HFFc6 (cell line): ENCODE measurements at places on chromosomes 7 and 10.

- DNase-seq, result no peak
- no peak overlapping the region for H3K4me3 ChIP-seq
- H3K27ac ChIP-seq, result no peak overlapping the region
These were observed 18.9 kb upstream of the SORCS3 start for GRCh38 chr10:104622175-104622574.

- H3K27ac ChIP-seq, result no peak overlapping the region
- H3K36me3 ChIP-seq, result no peaks in the 10 kb centered on the region
- peaks cover 39% of the 10 kb centered on the region for H3K4me1 ChIP-seq
- H3K4me3 ChIP-seq, result no peak overlapping the region
- no peaks in the 10 kb centered on the region; the same call in 1 of the 2 replicates for H3K27me3 ChIP-seq
These were observed 91.3 kb downstream of the CACNB2 start for GRCh38 chr10:18231480-18231879.

- no peak overlapping the region for H3K4me3 ChIP-seq
- H3K36me3 ChIP-seq, result peaks cover 9% of the 10 kb centered on the region; the same call in 1 of the 2 replicates
- no peak for DNase-seq
These were observed 90.5 kb downstream of the CLEC2L start for GRCh38 chr7:139613971-139614411.

DNA sequence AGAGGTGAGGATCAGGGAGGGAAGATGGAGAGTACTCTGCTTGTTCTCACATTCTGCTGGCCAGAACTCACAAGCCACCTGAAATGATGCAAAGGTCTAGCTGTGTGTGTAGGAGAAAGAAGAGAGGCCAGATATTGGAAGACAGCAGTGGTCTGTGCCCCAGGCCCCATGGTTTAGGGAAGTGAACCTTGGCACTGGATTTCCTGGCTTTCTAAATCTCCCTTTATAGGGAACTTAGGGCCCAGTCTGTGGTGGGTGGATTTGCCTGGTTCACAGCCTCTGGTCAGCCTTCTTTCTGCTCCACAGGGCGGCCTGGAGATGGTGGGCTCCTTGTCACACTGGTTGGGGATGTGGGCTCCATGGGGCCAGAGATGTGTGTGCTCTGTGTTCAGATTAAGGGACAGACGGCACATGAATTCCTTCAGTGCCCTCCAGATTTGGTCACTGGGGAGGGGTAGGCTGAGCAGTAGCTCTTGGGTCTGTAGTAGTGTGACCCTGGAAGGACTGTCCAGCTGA is 9.5 kb upstream of the SH2D4B start:
- no peak overlapping the region for H3K27ac ChIP-seq
- H3K36me3 ChIP-seq, result no peaks in the 10 kb centered on the region
- DNase-seq, result no peak
- H3K4me3 ChIP-seq, result no peak overlapping the region

DNA sequence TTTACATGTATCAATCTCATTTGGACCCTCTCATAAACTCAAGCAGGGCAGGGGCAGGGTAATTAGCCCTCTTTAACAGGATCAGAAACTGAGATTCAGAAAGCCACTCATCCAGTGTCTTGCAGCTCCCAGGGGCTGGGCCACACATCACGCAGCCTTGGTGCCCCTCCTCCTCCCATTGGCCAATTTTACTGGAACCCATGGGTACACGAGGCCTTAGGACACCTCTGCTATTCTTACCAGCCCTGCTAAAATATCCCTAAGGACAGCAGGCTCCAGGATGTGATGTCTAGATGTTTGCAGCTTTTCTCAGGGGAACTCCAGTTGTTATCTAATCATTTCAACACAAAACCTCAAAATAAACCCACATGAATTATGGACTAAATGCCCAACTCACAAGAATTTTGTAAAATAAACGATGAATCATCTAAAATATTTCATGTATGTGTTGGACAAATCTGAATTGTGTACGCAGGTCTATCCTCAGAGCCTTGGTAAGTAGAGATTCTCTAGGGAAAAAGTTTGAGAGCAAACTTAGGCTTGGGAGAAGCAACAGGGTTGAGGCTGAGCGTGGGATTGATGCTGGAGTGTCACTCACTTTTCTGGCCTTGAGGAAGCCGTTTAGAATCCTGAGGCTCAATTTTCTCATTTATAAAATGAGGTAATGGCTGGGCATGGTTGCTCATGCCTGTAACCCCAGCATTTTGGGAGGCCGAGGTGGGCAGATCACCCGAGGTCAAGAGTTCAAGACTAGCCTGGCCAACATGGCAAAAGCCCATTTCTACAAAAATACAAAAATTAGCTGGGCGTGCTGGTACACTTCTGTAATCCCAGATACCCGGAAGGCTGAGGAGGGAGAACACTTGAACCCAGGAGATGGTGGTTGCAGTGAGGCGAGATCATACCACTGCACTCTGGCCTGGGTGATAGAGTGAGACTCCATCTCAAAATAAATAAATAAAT is 69.7 kb upstream of the TNS3 start:
- H3K36me3 ChIP-seq, result no peaks in the 10 kb centered on the region
- H3K4me1 ChIP-seq, result peaks cover 51% of the 10 kb centered on the region
- no peaks in the 10 kb centered on the region; the same call in 1 of the 2 replicates for H3K27me3 ChIP-seq
- H3K4me3 ChIP-seq, result peak overlapping the region; percentile 65

- no peak overlapping the region for H3K27ac ChIP-seq
- DNase-seq, result no peak
- no peaks in the 10 kb centered on the region for H3K36me3 ChIP-seq
- H3K27me3 ChIP-seq, result peaks cover 3% of the 10 kb centered on the region
- no peaks in the 10 kb centered on the region for H3K4me1 ChIP-seq
- H3K4me3 ChIP-seq, result no peak overlapping the region
These were observed 65.0 kb upstream of the RAB18 start for GRCh38 chr10:27439101-27439500.

DNA sequence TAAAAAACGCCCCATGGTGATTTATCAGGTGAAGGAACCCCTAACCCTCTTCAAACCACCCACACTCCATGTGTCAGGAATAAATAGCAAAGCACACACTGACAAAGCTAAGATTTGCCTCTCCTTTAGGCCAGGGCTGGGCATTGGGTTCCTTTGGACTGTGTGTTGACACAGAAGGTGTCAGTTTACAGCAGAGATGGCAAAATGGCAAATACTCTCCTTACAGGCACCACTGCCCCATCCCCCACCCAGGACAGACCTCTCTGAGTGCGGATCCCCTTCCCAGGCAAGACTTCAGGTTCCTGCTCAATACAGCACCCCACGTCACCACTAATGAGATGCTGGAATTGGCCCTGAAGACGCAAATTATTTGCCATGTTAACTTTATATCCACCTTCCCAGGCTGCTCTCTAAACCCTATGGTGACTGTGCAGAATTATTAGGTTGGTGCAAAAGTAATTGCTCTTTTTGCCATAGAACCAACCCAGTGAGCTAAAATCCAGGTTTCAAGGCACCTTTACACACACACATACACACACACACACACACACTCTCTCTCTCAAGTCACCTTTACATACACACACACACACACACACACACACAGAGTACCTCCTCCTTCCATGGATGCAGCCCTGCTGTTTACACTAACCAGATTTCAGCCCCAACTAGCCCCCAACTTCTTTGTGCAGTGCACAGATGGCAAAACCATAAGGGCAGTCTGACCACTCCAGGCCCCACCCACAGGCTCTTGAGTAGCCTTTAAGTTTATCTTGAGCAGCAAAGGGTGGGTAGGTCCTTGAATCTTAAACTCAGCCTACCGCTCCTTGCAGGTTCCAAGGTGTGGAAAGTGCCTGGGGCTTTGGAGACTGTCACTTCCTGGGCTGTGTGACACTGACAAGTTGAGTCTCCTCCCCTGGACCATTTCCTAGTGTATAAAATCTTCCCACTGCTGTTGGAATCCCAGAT is 4.0 kb upstream of the ZCCHC24 start:
- no peak overlapping the region for H3K4me3 ChIP-seq
- no peak for DNase-seq
- no peak overlapping the region for H3K27ac ChIP-seq
- no peaks in the 10 kb centered on the region; the same call in none of the 2 replicates for H3K27me3 ChIP-seq

DNA sequence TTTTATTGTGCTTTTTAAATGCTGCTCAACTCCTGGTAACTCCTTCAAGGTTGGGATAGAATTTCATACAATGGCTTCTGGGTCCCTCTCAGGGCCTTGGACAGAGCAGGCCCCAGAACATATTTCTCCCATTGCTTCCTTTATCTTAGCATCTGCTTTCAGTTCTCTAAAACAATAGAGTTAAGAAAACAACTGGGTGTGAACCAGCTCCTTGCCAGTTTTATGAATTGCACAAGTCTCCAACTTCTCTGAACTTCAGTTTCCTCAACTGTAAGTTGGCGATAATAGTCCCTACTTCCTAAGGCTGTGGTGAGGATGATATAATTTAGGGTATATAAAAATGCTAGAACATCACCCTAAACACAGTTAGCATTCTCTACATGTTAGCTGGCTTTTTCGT is 77.0 kb upstream of the INHBA start:
- H3K27me3 ChIP-seq, result no peaks in the 10 kb centered on the region
- no peaks in the 10 kb centered on the region for H3K36me3 ChIP-seq
- DNase-seq, result no peak
- no peak overlapping the region for H3K4me3 ChIP-seq
- H3K27ac ChIP-seq, result no peak overlapping the region

DNA sequence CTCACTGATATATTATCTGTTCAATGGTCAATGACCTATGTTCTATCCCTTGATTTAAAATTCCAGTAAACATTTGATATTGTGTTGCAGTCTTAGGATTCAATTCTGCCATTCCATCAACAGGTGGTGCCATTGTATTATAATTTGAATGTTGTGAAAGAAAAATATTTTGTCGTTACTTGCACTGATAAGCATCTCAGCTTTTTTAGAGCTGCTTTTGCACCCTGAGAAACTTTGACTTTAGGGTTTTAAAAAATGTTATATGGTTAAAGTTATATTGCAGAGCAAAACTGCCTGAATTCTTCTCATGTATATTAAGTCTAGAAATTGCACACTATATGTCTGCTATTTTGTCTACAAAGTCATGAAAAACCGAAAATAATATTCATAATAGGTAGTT is 18.8 kb upstream of the MINDY3 start:
- H3K27ac ChIP-seq, result no peak overlapping the region
- no peak overlapping the region for H3K4me3 ChIP-seq
- no peaks in the 10 kb centered on the region for H3K36me3 ChIP-seq

- peaks cover 15% of the 10 kb centered on the region for H3K4me1 ChIP-seq
- no peak for DNase-seq
- peaks cover 2% of the 10 kb centered on the region; the same call in 1 of the 2 replicates for H3K27me3 ChIP-seq
- H3K27ac ChIP-seq, result no peak overlapping the region
- no peaks in the 10 kb centered on the region for H3K36me3 ChIP-seq
- no peak overlapping the region for H3K4me3 ChIP-seq
These were observed 3.0 kb downstream of the BTBD16 start for GRCh38 chr10:122273966-122274545.

DNA sequence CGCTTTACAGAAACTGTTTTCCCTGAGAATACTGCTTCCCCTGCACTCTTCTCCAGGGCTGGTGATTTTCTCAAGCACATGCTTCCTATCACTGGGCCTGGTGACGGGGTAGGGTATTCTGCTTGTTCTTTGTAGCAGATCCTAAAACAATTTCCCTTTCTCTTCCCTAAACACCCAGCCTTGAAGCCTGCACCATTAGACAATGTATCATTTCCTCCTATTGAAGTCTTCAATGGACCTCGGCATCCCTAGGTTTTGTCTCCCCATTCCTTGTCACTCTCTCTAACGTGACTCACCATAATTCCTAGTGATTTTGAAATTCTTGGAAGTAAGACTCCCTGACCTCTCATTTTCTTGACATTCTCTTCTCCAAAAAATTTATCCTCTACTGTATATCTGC is 109.5 kb upstream of the GHITM start:
- no peak overlapping the region for H3K4me3 ChIP-seq
- no peaks in the 10 kb centered on the region for H3K36me3 ChIP-seq
- H3K27me3 ChIP-seq, result no peaks in the 10 kb centered on the region

DNA sequence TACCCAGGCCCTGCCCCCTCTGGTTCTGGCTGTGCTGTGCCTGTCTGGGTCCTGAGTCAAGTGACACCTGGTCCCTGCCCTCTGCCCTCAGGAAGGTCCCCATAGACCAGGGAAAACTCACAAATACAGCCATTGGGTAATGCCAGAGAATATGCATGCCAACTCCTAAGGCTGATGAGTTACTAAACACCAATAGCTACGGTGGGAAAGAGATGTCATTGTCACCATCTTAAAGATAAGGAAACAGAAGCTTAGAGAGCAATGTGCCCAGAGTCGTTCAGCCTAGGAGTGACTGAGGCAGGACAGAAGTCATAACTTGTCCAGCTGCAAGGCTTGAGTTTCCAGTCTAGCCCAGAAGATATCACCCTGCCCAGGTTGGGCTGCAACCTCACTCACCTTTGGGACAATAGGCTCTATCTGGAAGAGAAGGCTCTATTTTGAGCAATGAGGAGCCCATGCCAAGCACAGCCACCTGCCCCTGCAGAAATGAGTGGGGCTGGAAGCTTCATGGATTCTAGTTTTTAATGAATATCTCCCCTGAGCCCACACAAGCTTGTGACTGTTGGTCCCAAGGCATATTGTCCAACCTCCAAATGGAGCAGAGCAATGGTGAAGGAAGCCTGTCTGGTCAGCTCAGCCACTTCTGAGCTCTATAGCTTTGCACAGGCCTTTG is 42.6 kb downstream of the ZNF273 start:
- H3K27me3 ChIP-seq, result peaks cover 22% of the 10 kb centered on the region
- no peaks in the 10 kb centered on the region for H3K4me1 ChIP-seq
- H3K27ac ChIP-seq, result no peak overlapping the region
- H3K36me3 ChIP-seq, result no peaks in the 10 kb centered on the region
- DNase-seq, result no peak
- H3K4me3 ChIP-seq, result no peak overlapping the region

DNA sequence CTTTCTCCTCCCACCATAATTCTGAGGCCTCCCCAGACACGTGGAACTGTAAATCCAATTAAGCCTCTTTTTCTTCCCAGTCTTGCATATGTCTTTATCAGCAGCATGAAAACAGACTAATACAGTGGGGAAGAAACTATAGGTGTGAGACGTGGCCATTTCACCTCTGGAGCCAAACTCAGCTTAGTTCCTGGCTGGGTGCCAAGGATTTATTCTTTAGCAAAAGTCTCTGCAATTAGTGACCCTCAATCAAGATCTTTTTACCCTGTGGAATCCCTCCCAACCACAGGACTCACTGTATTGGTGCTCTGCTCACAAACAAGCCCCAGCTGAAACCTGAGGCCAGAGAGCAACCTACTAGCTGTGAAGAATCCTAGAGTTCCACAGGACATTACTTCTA is 28.1 kb upstream of the SFTPD start:
- no peak overlapping the region for H3K4me3 ChIP-seq
- H3K27me3 ChIP-seq, result peaks cover 27% of the 10 kb centered on the region
- no peaks in the 10 kb centered on the region for H3K4me1 ChIP-seq
- no peaks in the 10 kb centered on the region for H3K36me3 ChIP-seq
- DNase-seq, result no peak

DNA sequence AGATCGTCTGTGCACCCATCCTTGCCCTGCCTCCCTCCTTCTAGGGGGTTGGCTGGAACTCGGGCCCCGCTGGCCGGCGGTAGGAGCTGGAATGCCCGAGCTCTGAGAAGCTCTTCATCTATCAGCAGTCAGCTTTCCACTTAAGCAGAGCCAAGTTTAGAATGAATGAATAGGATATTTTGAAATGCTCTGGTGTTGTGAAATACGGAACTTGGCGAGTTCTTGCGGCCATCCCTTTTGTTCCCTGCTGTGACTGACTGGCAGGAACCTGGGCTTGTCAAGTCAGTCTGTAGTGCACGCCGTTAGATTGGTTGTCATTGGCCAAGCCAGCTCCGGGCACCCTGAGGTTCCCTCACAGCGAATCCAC is 33.3 kb downstream of the FOXK1 start:
- peaks cover 4% of the 10 kb centered on the region for H3K27me3 ChIP-seq
- H3K27ac ChIP-seq, result no peak overlapping the region
